ENCODE measurements at places on chromosomes 16 and 17. TPM values are rescaled to one million over a fixed set of nuclear protein-coding genes. Genes with fewer than 3 reads are reported as not detected.

SLC5A10 gene
- not detected for total RNA-seq

CHRNE gene
- total RNA-seq = 5.8 TPM

BCAR1 gene
- 128 TPM for total RNA-seq

CHD9 gene
- 73.3 TPM for total RNA-seq

TNFSF12 gene
- 20.2 TPM for total RNA-seq

ZFPM1 gene
- total RNA-seq = 1.3 TPM

PRKCA gene
- 40.4 TPM for total RNA-seq

All from hair follicle dermal papilla cell (primary cell).